ENCODE measurements at places on chromosomes 6 and 20.

GRCh38 chr6:39240155-39240757, 11.0 kb upstream of the KCNK5 start:
- DNase-seq = no peak

DNA sequence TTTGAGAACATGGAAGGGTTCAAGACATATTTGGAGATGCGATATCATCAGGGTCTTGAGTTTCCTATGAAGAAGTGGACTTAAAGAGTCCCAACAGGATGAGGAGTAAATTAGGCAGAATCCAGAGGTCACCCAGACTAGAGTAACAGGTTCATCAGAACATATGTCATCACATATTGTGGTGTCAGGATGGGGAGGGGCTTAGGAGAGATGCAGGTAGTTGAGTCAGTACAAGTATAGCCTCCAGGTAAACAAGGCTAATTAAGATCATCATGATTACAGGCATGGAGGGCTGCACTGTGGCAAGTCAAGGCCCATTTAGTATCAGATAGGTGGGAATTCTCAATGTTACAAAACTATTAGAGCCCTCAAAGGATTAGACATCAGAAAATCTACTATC, 90.1 kb upstream of the PAK5 start:
- no peak for DNase-seq

- DNase-seq = no peak
Observed at GRCh38 chr6:144417681-144418080, 132.5 kb downstream of the UTRN start.

GRCh38 chr6:42915732-42916131, at the start of gene PTCRA:
Gene PTCRA (plus strand): TSS chr6:42916053. CDS start chr6:42916070, 17 bp downstream.
- no peak for DNase-seq

DNA sequence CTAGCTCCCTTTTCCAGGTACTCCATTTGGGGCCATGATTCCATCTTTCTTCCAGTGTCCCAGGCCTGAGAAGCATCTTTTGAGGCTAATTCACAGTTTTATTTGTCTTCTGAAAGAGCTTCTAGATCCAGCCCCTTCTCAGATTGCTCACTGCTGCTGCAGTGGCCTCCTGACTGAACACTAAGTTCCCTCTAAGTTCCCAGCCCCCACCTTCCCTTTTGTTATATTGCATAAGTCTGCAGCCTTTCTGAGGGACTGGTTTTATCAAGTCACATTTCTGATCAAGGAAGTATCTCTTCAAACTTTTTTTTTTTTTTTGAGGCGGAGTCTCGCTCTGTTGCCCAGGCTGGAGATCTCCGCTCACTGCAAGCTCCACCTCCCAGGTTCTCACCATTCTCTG, 10.7 kb downstream of the MAPRE1 start:
- DNase-seq = peak; percentile 68

- DNase-seq = no peak
Observed at GRCh38 chr6:151155095-151155494, 84.7 kb upstream of the AKAP12 start.

GRCh38 chr20:47055699-47056369, 161.2 kb downstream of the EYA2 start:
- DNase-seq = no peak

DNA sequence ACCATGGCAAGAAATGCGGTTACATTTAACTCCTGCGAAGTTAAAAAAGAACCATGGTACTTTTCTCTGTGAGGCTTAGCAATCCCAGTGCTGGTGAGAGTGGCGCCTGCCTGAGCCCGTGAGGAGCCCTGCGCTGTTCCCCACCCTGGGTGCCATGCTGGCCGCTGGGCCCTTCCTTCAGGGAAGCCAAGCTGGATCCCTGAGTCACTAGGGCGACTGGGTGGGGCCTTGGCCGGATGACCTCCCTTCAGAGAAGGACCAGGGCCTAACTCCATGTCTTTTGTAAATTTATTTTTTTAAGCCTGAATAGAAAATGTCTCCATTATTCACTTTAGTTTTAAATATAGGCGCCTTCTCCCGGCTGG, 209.1 kb downstream of the ERMARD start:
- DNase-seq = no peak

DNA sequence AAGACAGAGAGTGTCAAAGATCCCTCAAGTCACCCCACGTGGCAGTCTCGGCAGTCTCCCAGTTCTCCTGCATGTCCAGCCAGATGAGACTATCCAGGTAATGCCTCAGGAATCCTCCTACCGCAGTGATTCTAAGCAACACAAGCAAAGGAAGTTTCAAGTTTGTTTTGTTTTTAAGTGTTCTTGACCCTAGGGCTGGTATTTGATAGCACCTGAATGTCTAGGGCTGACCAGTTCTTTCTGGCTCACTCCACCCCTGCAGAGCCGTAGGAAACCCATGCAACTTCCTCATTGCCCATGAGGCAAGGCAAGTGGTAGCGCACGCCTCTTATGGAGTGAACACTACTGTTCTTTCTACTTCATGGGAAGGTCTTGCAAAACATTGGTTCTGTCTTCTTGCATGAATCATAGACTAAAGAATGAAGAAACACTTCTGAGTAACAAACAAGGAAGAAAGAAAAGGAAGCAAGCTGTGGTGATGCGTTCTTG, 24.8 kb upstream of the FOXQ1 start:
- DNase-seq = no peak

DNA sequence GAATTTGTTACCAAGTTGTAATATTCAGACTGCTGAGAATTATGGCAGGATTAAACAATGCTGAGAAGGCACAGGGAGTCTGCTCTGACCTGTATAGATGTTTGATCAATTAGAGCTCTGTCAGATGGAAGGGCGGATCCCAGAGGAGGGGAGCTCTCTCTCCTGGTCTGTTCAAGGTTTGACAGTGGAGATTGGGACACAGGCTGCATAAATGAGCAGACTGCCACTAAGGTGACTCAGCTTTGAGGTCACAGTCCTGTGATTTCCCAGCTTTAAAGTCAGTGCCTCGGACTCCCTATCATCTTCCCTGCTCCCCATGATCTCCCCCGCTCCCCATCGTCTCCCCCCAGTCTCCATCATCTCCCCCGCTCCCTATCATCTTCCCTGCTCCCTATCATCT, 59.2 kb upstream of the SLC22A23 start:
- DNase-seq = no peak

DNA sequence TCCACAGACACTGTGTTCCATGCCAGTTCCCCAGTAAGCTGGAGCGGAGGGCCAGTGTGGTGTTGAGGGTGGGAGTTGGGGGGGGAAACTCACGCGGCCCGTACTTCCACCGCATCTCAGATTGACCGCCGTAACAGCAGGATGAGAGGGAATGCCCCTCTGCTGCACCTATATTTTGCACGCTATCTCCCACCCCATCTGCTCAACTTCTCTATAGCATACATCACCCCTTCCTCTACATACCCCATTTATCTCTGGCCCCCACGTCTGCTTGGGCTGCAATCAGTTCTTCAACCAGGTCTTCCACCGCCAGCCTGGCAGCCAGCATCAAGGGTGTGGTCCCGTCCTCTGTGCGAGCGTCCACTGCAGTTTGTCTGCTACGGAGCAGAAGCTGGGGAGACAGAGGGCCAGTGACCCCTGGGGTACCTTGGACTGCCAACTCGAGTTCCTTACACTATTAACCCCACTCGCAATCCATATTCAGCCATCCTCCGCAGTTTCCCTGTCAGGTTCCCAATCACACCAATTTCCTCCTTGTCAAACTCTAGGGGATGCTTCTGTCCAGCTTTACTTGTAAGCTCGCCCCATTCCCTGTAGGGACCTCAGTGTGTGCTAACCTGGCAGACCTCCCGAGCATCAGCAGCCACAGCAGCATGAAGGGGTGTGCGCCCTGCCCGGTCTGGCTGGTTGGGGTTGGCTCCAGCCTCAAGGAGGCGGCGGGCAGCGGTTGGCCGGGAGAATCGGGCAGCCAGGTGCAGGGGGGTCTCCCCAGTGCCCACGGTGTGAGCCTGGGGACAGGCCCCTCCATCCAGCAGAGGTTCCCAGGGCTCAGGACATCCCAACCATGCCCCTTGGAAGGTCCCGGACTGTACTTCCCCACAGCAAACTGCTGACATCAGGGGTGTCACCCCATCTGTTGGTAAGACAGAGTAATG, 4.5 kb upstream of the GPSM3 start:
- peak; percentile 74 for DNase-seq

DNA sequence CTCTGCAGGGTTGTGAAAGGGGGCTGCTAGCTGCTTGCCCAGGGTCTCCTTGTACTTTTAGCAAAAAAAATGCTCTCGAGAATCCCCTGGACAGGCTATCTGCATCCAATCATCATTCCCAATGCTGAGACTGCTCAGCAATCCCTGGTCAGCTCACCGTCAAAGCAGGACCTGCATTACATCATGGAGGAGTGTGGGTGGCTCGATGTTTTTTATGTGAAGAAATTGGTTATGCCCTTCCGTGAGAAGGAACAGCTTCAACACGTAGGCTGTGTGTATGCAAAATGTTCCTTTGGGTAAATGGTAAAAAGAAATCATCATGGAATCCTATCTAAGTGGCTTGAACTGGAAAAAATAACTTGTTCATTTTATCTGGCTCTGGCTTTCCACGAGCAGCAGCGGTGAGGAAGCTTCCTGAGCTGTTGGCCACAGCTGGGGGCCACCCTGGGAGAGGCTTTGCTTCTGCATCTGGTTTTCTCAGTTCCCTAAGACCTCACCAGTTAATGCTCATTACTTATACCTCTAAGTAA, 111.4 kb downstream of the FYN start:
- DNase-seq = no peak

- no peak for DNase-seq
Observed at GRCh38 chr6:1311400-1312202, at the start of gene FOXQ1. Gene FOXQ1 (plus strand): TSS chr6:1312098. CDS start chr6:1312705, 607 bp downstream.

DNA sequence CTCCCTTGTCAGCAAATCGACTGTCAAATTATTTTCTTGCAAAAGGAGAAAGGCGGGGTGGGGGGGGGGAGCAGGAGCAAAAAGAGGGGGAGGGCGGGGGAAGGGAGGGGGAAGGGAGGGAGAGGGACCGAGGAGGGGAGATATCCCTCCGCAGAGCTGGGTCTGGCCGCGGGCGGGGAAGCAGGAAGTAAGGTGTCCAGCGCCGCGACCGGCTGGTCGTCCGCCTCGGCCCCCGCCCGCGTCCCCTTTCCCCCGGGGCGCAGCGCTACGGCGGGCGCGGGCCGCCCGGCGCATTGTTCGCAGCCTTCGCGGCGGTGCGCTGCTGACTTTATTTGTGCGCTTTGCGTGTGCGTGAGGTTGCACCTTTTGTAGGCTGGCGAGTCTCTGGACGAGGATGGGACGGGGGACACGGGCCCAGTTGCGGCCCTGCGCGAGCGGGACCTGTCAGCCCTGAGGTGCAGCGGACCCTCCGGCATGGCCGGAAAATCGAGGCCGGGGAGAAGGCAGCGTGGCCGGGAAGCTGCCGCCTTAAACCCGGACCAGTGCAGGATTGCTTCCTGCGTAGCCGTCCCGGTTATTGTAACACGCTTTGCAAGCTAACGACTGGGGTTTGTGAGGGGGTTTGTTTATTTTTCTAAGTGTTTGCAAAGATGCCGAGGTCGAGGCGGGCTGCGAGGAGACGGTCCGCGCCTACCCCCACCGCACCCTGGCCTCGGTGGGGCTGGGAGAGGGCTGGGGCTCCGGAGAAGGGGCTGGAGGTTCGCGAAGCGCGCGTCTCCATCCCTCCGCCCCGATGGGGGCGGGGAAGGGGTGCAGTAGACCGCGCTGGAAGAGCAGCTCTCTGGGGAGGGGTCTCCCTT, 675 bp upstream of the TRERF1 start:
- peak; percentile 22 for DNase-seq
